ENCODE measurements at places on chromosomes 11 and 22. TPM values are rescaled to one million over a fixed set of nuclear protein-coding genes. Genes with fewer than 3 reads are reported as not detected.

RTN4RL2 gene
- not detected for total RNA-seq

CRY2 gene
- total RNA-seq, result 8.2 TPM

SPON1 gene
- total RNA-seq, result 4.6 TPM

SLC22A9 gene
- total RNA-seq, result not detected

PATE2 gene
- total RNA-seq, result not detected

SCUBE2 gene
- total RNA-seq, result not detected

IGF2 gene
- total RNA-seq, result 30.5 TPM

RFPL3 gene
- not detected for total RNA-seq

TBX1 gene
- total RNA-seq, result 13.4 TPM

UNC93B1 gene
- total RNA-seq, result 51.4 TPM

OR52H1 gene
- total RNA-seq, result 0.21 TPM

TTLL1 gene
- 7.7 TPM for total RNA-seq

RELT gene
- total RNA-seq, result 10.1 TPM

SLC29A2 gene
- 3.2 TPM for total RNA-seq

MFNG gene
- total RNA-seq, result 0.43 TPM

SLC1A2 gene
- 0.24 TPM for total RNA-seq

VSTM5 gene
- total RNA-seq, result 2.4 TPM

NEAT1 gene
- total RNA-seq, result 67.4 TPM

APOBEC3G gene
- 9.6 TPM for total RNA-seq

MPZL2 gene
- total RNA-seq, result 106 TPM

KRTAP5-7 gene
- not detected for total RNA-seq

LMO1 gene
- total RNA-seq, result not detected

CYTH4 gene
- 1.5 TPM for total RNA-seq

MRGPRX4 gene
- total RNA-seq, result not detected

AIFM3 gene
- total RNA-seq, result 1.9 TPM

MRPL17 gene
- total RNA-seq, result 54.9 TPM

OR51I1 gene
- 0.24 TPM for total RNA-seq

TMEM86A gene
- total RNA-seq, result 2.7 TPM

CDC42BPG gene
- total RNA-seq, result 17.1 TPM

BAIAP2L2 gene
- total RNA-seq, result 0.21 TPM

OR8H3 gene
- total RNA-seq, result not detected
